ENCODE measurements at places on chromosomes 2 and 18.

GRCh38 chr2:230751062-230751461, 38.4 kb downstream of the CAB39 start:
- H3K36me3 ChIP-seq: no peaks in the 10 kb centered on the region
- no peak overlapping the region for H3K27ac ChIP-seq
- no peak overlapping the region for H3K4me3 ChIP-seq
- peak; percentile 54 for DNase-seq
- no peaks in the 10 kb centered on the region for H3K27me3 ChIP-seq

DNA sequence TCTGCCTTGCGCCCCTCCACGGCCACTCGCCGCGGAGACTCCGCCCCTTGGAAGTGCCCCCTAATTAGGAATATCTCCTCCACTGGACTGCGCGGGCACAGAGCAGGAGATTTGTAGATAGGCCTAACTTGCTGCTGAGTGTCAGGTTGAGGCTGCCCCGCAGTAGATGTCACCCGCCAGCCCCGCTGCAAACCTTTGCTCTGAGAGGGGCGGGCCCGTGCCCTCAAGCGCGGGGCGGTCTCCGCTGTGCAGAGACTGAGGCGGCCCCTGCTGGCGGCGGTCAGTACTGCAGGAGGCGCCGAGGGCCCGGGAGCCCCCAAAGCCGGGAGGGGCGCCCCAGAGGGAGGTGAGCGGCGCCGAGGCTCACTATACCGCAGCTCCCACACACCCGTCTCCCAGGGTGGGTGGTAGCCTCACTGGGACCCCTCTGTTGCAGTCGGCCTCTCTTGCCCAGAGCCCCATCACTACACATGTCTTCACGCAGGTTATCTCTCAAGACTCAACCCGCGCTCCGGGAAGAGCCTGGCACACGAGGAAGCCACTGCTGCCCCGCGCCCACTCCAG, 2.9 kb upstream of the NEURL3 start:
- H3K27ac ChIP-seq: no peak overlapping the region
- no peaks in the 10 kb centered on the region for H3K36me3 ChIP-seq
- no peaks in the 10 kb centered on the region for H3K27me3 ChIP-seq
- peak; percentile 65 for DNase-seq

DNA sequence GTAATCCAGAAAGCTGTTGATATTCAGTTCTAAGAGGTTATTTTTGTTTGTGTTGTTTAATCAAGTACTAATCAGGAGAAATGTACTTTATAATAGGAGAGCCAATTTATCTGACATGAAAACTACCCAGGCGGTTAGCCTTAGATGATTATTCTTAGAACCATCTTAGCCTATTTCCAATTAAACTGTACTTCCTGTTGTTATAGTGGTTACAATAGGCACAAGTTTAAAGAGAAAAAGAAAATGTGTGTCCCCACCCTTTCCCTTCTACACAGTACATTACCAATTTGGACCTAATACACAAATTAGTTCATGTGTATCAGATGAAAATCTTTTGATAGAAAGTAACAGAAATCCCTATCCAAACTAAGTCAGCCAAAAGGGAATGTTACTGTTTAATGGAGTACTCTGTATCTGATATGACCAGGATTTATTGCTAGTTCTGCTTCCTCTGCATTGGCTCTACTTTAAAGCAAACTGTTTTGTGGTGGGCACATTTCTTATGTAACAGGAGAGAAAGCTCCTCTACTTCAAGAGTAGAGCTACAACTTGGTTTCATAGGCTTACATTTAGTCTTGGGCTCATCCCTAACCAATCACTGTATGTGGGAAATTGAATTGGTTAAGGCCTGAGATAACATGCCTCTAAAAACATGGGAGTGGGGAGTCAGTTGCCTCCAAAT, 217.9 kb downstream of the UBE2E3 start:
- no peak for DNase-seq
- H3K27me3 ChIP-seq: no peaks in the 10 kb centered on the region
- no peak overlapping the region for H3K27ac ChIP-seq
- H3K4me1 ChIP-seq: no peaks in the 10 kb centered on the region
- no peaks in the 10 kb centered on the region for H3K36me3 ChIP-seq

DNA sequence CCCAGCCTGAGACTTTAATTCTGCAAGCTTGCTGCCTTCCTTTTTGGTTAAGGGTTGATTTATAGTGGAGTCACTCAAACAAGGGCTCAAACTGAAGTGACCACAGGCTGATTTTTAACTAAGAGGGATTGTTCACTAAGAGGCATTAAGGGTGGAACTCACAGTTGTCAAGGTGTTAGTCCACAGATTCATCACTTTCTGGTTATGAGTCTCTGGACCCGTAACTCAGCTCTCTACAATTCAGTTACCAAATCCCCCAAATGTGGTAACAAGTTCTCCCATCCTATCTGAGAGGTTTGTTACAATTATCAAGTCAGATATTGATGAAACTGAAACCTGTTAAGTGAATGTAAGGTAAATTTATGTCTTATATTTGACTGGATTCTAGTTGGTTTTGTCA, 185.9 kb upstream of the KLHL14 start:
- no peak for DNase-seq
- H3K27me3 ChIP-seq: no peaks in the 10 kb centered on the region
- H3K4me1 ChIP-seq: peaks cover 6% of the 10 kb centered on the region
- H3K27ac ChIP-seq: no peak overlapping the region
- H3K4me3 ChIP-seq: no peak overlapping the region
- H3K36me3 ChIP-seq: no peaks in the 10 kb centered on the region

DNA sequence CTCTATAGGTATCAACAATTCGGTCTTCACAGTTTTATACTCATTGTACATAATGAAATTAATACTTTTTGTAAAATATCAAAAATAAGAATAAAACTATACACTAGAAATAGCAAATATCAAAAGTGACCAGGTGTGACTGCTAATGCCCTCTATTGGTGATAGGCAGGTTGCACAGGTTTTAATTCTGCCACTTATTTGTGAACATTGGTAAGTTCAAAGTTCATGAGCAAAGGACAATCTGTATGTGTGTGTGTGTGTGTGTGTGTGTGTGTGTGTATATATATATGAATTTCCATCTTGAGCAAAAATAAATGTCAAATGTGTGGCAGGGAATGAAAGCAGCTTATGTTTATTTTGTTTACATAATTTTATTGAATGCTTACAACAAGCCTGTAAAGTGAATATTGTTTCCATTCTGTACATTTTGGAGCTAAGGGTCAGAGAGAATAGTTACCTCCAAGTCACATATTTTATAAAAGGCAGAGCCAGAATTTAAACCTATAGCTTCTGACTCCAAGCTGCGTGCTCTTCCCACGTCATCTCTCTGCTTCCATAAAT, 537.4 kb downstream of the CPS1 start:
- no peak for DNase-seq
- no peak overlapping the region for H3K4me3 ChIP-seq
- no peaks in the 10 kb centered on the region for H3K36me3 ChIP-seq
- no peaks in the 10 kb centered on the region for H3K4me1 ChIP-seq
- no peak overlapping the region for H3K27ac ChIP-seq
- H3K27me3 ChIP-seq: no peaks in the 10 kb centered on the region

DNA sequence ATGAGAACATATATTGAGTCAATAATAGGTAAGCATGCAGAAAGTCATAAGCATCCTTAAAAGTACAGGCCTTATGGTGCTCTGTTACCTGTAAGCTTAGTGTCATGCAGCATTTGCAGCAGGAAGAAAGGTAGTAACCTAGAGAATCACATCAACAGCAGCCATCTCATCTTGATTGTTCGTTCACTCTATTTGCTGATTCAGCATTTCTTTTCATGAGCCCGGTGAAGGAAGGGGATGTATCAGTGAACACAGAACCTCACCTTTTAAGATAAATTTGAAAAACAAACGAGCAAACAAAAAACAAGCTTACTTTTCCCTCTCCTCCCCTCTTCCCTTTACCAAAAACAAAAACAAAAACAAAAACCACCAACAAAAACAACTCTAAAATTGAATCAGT, 89.9 kb downstream of the MIB1 start:
- peak overlapping the region; percentile 90 for H3K27ac ChIP-seq
- H3K27me3 ChIP-seq: no peaks in the 10 kb centered on the region
- no peaks in the 10 kb centered on the region for H3K36me3 ChIP-seq
- no peaks in the 10 kb centered on the region for H3K4me1 ChIP-seq
- H3K4me3 ChIP-seq: no peak overlapping the region

- no peak overlapping the region for H3K4me3 ChIP-seq
- DNase-seq: peak; percentile 62
- no peaks in the 10 kb centered on the region for H3K36me3 ChIP-seq
- H3K4me1 ChIP-seq: peaks cover 12% of the 10 kb centered on the region
Measured at GRCh38 chr18:3596637-3597384, 146.8 kb downstream of the TGIF1 start.

- no peaks in the 10 kb centered on the region for H3K36me3 ChIP-seq
- H3K4me1 ChIP-seq: peaks cover 30% of the 10 kb centered on the region
- no peak overlapping the region for H3K27ac ChIP-seq
- no peak for DNase-seq
- H3K4me3 ChIP-seq: no peak overlapping the region
Measured at GRCh38 chr2:43067254-43068040, 159.0 kb downstream of the ZFP36L2 start.
